ENCODE measurements at places on chromosomes 4 and X.

- no peak for DNase-seq
Observed at GRCh38 chr4:105878668-105879067, 16.6 kb upstream of the NPNT start.

GRCh38 chrX:153944140-153944799 is at the start of gene RENBP:
Gene RENBP (minus strand): TSS chrX:153944643. CDS start chrX:153944610, 33 bp downstream.
- no peak for DNase-seq

- DNase-seq: no peak
Observed at GRCh38 chrX:135737366-135738071, 24.1 kb downstream of the CT45A1 start.

GRCh38 chrX:48992341-48992740 is 9.7 kb downstream of the GRIPAP1 start:
- no peak for DNase-seq

DNA sequence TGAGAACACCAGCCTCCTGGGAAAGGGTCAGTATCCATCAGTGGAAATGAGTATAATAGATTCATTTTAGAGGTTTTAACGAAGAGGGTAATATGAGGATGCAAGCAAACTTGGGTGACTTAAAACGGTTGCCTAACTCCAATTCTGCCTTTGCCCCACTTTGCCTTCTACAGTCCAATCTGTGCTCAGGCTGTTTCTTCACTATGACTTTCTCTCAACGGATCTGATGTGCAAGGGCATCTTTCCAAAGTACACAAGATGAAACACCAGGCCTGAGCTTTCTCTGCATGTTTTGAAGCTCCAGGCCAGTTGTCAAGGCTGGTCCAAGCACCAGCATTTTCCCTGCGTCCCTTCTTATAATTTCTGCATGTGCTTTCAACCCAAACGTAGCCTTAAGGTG is 68.0 kb upstream of the TMEM164 start:
- DNase-seq: no peak

- no peak for DNase-seq
Observed at GRCh38 chrX:40719218-40719617, 16.1 kb downstream of the MED14 start.

DNA sequence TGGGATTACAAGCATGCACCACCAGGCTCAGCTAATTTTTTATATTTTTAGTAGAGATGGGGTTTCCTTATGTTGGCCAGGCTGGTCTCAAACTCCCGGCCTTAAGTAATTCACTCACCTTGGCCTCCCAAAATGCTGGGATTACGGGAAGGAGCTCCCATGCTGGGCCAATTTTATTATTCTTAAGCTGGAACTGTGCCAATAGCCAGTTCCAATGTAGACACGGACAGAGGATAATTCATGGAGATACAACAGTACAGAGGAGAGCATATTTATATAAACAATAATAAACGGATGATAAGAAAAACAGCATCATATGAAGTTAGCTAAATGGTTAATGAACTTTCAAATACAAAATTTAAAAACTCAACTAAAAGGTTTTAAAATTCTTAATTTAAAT is 87.8 kb downstream of the PPA2 start:
- no peak for DNase-seq

DNA sequence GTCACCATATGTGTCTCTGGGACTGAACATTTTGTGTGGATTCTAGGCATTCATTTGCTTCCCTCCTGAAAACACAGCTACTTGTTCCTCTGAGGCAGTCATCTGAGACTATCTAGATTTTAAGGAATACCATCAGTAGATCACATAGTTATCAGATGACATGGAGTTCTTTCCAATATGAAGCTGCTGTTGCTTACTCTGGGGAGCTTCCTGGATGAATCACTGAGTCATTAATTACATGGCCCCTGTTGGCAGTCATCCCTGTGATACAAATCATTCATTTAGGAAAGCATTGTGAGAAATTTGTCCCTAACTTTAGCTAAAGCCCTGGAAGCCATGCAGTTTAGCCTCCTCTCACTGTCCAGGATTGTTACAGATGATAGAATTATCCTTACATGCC is 98.2 kb upstream of the ARSJ start:
- no peak for DNase-seq

GRCh38 chrX:124042042-124042441 is 80.5 kb downstream of the STAG2 start:
- no peak for DNase-seq

DNA sequence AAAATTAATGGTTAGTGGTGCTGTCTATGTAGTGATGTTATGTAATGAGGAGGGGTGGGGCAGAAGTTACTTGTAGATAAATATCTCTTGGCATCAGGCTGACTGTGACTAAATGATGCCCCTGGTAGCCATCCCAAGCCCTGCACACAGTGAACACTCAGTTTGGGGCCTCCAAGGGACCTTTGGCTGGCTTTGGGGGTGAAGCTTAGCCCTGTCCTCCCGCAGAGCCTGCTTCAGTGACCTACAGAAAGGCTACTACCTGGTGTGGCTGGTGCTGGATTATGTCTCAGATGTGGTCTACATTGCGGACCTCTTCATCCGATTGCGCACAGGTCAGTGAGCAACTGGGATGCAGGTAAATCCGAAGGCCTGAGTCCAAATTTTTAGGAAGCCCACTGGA is 7.8 kb downstream of the CNGA2 start:
- DNase-seq: no peak

DNA sequence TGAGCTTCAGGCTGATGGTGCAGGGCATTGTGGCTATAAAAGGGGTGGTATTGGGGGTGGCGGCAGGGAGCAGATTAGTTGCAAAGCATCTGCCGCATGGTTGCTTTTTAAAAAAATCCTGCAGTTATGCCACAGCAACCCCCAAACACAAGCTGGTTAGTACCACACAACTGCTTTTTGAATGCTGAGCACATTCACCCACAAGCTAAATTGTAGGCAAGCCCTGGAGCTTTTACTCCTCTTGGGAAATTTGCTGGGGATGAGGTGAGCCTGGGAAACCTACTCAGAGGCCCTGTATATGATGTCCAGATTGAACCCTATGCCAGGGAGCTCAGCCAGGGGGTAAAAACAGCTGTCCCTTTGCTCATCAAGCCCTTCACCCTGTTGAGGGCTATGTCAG is 33.8 kb upstream of the TRIM2 start:
- DNase-seq: no peak

- no peak for DNase-seq
Observed at GRCh38 chr4:39539089-39539611, 11.9 kb upstream of the UGDH start.

GRCh38 chr4:123786163-123786915 is 389.7 kb downstream of the SPRY1 start:
- no peak for DNase-seq

GRCh38 chrX:18702362-18703195 is 4.9 kb upstream of the PPEF1 start:
- DNase-seq: no peak

DNA sequence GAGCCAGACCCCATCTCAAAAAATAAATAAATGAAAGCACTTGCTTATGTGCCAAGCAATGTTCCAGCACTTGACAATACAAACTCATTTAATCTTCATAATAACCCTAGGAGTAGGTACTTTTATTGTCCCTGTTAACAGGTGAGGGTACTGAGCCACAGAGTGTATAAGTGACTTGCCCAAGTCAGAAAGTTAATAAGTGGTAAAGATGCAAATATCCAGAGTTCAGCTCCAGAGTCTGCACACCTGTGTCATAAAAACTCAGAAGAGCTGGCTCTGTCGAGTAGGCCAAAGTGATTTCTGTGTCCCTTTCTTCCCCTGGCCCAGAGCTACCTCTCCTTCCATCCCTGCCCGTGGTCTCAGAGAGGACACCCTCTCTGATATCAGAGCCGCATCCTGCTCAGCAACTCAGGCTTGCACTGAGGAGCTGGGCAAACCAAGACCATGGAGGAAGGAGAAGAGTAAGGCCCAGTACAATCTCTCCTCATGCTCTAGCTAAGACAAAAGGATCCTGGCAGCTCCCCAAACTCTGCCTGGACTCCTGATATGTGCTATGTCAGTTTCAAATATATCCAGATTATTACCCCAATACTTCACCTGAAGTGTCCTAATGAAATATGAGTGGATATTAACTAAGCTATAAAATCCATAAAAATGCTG is 136.3 kb downstream of the HS6ST2 start:
- no peak for DNase-seq

All from ureter (tissue), 1 donor.